ENCODE measurements at places on chromosomes 7 and 10.

GRCh38 chr7:66105263-66105748 is 9.3 kb upstream of the CRCP start:
- no peak for DNase-seq

DNA sequence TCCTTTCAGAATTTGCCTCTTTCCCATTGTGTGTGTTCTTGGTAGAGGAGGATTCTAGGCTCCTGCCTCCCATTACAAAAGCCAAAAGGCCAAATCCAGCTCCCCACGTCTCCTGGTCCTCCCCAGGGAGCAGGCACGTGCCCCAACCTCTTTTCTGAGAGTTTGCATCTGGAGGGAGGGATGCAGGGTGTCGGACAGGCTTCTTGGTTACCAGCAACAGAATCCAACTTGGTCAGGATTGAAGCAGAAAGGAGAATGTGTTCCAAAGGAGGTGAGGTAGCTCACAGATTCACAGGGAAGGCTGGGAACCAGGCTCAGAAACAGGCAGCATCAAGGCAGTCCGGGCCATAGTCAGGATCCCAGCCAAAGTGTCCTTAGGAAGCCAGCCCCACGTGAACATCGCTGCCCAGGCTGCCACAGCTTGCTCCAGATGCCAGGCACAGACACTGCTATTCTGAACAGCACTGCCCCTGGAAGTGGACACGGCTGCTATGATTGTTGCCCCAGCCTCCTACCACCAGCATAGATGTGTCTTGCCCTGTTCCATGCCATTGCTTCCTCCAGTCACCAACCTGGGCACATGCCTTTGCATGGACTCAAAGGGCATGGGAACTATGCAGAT is 264.2 kb upstream of the ZMIZ1 start:
- no peak for DNase-seq

- no peak for DNase-seq
Observed at GRCh38 chr7:70470746-70471145, 661.2 kb upstream of the GALNT17 start.

DNA sequence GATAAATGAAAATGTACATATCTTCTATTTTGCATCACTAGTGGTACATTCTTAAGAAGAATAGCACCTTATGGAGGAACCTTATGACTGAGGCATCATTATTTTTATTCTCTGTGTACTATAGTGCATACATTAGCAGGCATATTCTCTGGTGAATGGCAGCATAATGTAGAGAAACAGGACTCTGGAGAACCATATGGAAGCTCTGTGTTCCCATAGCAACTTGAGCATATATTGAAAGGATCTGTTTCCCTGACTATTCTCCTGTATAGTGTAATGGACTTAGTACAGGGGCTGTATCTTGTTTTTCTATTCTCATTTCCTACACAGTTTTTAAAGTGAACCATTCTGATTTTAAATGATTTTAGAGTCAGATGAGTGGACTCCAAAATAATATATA is 128.4 kb upstream of the SMIM30 start:
- DNase-seq = no peak

DNA sequence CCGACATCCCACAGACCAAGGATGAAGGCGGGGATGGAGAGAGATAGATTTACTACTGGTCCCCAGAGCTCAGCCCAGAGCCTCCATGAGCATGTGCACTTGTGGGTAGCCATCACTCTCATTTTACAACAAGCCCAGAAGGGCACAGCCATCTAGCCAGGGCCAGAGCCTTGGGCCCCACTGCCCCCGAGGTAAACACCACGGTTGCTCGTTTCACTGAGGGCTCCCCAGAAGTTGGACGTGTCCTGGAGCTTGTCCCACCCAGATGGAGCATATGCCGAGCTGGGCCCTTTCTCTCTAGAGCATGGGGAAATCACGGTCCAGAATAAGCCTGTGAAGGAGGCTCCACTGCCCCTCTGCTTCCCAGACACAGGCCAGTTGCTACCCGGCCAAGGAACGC is 9.0 kb upstream of the TMEM120A start:
- no peak for DNase-seq

GRCh38 chr7:109462171-109462570 is 892.5 kb downstream of the DNAJB9 start:
- DNase-seq = no peak

GRCh38 chr10:101839416-101840063 is 4.1 kb downstream of the KCNIP2 start:
- DNase-seq = no peak

DNA sequence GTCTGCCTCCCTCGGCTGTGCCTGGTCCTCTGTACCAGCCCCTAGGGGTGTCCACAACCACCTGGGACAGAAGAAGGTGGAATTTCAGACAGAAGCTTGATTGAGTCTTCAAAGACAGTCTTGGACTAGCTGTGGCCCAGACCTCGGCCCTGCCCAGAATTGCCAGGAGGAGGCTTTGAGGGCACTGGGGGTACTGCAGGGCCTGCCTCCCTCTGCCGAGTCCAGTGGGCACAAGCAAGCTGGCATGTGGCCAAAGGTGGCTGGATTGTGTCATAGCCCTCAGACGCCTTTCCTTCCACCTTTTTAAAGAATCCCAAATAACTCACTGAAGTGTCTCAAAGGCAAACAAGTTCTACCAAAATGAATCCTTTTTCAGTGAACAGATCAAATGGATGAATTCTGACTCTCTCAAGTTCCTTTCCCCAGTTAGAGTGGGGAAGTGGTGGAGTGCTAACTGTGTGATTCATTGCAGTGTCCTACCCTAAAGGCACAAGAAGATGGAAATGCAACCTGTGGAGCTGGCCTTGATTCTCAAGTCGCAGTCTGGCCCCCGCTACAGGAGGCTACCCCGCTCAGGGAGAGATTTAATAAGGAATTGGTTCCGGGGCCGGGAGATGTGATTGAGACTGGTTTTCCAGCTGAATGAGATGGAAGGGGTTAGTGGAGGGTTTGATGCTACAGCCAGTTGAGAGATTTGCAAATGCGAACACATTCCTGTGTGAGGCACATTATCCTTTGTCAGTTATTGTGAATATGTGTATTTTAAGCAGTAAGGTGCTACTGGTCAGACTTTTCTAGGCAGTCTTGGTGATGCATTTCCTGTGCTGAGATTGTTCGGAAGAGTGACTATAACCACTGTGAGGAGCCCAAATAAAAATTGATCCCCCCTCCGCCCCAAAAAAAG is 28.8 kb upstream of the SLC26A4 start:
- peak; percentile 14 for DNase-seq

DNA sequence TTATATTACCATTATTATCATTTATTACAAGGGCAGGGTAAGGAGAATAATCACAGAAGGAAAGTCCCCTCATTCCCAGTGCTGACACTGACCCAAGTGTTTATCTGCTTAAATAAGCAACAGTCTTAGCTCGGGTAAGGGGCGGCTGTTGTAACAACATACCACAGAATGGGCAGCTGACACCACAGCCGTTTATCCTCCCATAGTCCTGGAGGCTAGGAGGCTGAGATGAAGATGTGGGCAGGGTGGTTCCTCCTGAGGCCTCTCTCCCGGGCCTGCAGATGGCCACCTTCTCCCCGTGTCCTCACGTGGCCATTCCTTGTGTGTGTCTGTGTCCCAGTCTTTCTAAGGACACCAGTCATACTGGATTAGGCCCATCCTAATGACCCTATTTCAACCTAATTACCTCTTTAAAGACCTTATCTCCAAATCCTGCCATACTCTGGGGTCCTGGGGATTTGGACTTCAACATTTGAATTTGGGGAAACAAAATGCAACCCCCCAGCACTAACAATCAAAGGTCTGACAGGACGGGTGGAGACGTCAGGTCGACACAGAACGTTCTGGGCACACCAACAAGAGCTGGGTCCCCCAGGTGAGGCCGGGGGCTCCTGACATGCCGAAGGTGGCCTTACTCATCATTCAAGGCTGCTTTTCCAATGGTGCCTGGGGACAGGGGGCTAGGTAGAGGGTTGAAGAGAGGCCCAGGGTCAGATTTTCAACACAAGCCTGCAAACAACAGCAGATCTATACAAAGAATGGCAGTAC is 93.5 kb downstream of the TNS3 start:
- no peak for DNase-seq

GRCh38 chr10:127127822-127128221 is 68.6 kb downstream of the INSYN2A start:
- DNase-seq = no peak

DNA sequence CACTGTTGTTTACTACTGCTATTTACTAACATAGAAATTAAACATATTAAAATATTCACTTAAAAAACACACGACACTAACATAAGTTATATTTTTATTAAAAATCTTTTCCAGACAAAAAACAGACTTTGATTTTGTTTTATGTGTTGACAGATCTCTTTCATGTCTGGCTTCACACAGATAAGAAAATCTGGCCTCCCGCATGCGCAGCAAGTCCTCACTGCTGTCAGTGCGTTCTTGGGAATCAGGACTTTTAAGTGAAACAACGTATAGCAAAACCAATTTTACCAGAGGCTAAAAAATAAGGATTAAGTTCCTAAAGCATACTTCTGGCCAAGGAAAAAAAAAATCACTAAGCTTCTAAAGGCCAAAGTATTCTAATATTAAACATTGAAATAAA is 1.2 kb upstream of the IDI1 start:
- DNase-seq = peak; percentile 82

GRCh38 chr10:119643306-119644204 is 7.6 kb upstream of the BAG3 start:
- no peak for DNase-seq

DNA sequence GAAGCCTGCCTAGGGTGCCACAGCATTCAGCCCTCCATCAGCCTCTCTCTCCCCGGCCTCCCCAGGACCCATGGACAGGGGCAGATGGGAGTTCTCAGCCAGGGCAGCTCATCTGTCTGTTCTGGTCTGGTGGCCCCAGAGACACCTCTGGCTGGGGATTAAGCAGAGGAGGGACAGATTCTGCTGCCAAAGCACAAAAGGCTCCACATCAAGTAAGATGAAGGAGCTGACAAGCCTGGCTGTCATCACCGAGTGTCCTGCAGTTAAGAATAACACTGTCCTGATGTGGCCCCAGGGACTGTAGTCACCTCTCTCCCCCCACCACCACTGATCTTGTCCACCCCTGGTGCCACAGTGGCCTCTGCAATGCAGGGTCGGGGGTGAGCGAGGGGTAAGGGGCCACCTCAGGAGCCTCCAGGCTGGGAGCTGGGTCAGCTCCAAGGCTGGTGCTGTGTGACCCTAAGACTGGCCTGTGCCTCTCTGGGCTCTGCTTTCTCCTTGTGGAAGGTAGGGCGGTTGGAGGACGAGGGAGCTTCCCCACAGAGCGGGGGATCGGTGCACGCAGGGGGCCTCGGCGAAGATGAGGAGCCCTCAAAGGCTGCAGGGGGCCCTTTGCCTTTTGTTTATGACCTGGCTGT is 18.7 kb downstream of the C10orf105 start:
- no peak for DNase-seq

DNA sequence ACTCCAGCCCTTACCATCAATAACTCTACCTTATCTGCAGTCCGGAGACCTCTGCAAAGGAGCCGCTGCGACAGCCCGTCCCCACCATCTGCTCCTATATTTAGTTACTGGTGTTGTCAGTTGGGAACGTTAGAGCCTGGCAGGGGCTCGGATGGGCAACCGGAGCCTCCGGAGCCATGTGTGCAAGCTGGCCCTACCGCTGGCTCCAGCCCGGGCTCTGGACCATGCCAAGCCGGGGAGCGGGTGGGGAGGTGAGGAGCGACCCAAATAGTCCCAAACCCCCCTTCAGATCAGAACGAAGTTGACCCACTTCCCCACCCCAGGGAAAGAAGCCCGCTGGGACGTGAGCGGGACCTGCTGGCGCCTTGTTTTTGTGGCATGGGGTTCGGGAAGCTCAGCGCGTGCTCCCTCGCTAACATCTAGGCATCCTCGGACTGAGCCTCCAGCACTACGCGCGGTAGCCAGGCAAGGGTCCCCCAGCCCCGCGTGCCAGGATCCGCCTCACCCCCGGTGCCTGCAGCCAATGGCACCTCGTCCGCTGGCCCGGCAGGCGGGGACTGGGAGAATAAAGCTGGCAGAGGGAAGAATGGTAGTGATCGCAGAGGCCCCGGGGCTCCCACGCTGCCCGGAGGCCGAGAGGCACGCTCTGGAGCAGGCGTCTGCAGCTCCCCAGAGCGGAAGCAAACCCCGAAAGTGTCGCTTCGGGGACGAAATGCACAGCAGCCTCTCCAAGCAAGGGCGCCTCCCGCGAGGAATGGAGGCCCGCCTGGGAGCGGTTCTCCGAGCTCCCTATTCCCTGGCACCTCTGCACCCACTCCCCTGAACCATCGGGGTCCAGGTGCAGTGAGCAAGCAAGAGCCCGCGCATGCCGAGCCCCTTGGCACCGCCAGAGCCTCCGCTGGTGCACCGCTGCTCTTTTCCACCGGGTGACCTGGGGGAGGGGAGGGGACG is 679 bp downstream of the LRRC20 start:
- peak; percentile 40 for DNase-seq

DNA sequence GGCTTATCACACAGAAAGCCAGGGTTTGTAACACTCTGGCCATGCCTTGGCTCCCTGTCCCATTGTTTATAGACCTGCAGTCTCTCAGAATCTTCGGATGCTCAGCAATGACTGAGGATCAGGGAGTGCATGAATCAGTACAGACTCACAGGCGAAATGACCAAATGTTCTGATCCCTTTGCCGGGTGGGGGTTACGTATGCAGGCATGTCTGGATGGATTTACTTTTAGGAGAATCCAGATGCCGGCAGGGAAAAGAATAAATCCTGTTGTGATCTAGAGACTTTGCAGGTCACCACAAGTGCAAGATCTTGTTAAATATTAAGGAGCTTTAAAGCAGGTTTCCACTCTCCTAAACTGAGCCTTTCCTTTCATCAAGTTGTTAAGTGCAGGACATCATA is 149.5 kb downstream of the SFMBT2 start:
- DNase-seq = no peak

DNA sequence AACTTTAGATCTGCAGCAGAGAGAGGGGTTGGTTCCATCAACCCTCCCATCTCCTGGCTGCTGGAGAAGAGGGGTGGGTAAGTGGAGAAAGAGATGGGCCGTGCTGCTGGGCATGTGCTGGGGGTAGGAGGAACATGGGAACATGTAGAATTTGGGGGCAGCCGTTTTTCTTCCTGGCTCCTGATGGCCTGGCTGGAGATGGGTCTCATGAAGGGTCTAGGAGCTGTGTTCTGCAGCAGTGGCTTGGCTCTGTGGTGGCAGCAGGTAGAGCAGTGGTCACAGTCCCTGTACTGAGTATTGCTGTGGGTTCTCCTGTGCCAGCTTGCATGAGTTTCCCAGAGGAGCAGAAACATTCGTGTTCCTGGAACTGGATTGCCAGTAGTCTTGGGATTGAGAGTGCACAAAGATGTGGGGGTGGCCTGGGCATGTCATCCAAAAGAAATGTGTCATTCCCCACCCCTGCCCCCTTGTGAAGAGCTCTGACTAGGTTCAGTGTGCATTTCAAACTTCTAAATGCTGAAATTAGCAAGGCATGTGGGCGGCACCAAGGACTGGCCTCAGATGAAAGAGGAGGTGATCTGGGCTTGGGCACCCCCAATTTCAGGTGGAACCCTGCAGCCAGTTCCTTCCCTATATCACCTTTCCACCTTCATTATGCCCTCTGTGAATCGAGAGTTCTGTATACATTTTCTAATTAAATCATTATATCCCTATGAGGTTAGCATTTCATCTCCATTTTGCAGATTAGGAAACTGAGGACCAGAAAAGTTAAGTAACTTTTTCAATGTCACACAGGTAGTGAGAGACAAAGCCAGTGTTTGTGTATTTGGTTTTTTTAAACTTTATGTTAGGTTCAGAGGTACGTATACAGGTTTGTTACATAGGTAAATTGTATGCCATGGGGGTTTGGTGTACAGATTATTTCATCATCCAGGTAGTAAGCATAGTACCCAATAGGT is 2.1 kb downstream of the CHST3 start:
- DNase-seq = no peak

GRCh38 chr10:6236349-6237198 is 33.8 kb downstream of the PFKFB3 start:
- no peak for DNase-seq

- DNase-seq = peak; percentile 62
Observed at GRCh38 chr7:38451840-38452239, 178.4 kb upstream of the TARP start.

- DNase-seq = no peak
Observed at GRCh38 chr7:116083796-116084195, 53.2 kb upstream of the TFEC start.

Measured in RKO (cell line).